ENCODE measurements at places on chromosomes 16 and 17.

DNA sequence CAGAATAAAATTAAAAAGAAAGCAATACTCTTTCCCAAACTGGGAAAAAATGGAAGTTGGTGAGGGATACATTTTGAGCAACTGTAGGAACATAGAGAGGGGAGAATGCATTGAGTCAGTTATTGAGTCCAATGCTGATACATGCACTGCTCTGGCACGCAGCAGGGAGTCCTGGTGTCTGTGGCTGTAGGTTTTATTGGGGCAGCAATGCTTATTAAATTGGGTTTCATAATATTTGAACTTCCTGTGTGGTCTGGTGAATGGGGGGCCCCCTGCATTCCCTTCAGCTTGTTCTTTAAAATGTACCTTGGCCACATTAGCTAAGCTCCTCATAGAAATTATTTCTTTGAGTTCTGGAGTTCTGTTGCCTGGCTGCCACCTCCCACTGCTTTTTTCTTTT, 125.2 kb upstream of the ELAC2 start:
- no peak for DNase-seq

- no peak for DNase-seq
Observed at GRCh38 chr17:9825641-9826150, at the start of gene GLP2R. TSS of gene GLP2R (plus strand) at chr17:9825924. CDS start at chr17:9826064, 140 bp downstream.

- DNase-seq: no peak
Observed at GRCh38 chr16:21222495-21223337, 10.8 kb upstream of the ANKS4B start.

- no peak for DNase-seq
Observed at GRCh38 chr17:81551458-81552243, 502 bp downstream of the FAAP100 start.

GRCh38 chr17:19461116-19461515, 50.1 kb downstream of the RNF112 start:
- DNase-seq: no peak

DNA sequence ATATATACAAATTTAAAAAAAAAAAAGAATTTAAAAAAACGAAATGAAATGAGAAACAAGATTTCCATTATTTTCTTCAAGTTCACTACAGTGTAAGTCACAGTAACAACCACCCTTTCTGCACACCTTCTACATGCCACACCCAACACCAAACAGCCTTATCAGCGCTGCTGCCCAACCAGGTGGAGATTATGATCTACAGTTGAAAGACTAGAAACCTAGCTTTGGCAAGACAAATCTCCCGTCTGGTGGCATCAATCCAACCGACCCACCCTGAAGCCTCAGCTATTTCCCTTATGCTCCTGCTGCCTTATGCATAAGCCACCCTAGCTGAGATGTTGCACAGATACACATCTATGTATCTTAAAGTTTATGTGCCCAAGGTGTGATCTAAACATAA, 60.8 kb downstream of the PARN start:
- no peak for DNase-seq

GRCh38 chr16:8727131-8727806, 52.9 kb downstream of the ABAT start:
- no peak for DNase-seq

- DNase-seq: no peak
Observed at GRCh38 chr16:61233713-61234112, 802.5 kb downstream of the CDH8 start.

- DNase-seq: peak; percentile 69
Observed at GRCh38 chr17:7932483-7932891, 481 bp downstream of the CNTROB start.

- no peak for DNase-seq
Observed at GRCh38 chr16:86570558-86571529, 4.2 kb downstream of the FOXC2 start.

DNA sequence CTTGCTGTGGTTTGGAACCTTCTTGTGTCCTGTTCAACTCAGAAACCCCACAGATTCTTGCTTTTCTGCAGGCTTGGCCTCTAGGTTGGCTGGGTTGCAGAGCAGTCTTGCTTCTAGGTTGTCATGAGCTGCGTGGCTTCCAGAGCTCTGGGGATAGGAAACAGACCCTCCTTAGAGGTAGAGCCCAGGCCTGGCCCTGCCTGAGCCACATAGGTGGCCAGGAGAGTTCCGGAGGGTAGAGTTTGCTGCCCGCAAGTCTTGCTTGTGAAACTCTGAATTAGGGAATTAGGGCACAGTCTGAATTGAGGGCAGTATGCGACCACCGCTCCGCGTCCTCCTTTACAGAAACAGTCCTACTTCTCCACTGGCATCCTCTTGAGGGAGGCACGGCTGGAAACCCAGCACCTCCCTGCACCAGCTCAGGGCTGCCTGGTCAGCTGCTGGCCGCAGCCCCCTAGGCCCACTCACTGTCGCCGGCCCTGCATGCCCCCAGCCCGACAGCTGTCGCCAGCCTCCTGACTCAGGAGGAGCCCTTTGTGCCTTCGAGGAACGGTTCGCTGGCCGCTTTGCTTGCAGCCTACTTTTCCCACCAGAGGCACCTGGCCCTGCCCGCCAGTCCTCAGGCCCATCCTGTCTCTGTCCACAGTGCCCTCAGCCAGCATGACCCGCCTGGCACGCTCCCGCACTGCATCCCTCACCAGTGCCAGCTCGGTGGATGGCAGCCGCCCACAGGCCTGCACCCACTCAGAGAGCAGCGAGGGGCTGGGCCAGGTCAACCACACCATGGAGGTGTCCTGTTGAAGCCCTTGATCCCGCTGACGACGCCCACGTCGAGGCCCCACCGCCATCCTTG, 4.3 kb upstream of the SETD6 start:
- DNase-seq: no peak

- DNase-seq: no peak
Observed at GRCh38 chr16:51565184-51565583, 414.1 kb upstream of the SALL1 start.

GRCh38 chr17:1045456-1045855, 48.5 kb downstream of the TIMM22 start:
- no peak for DNase-seq

DNA sequence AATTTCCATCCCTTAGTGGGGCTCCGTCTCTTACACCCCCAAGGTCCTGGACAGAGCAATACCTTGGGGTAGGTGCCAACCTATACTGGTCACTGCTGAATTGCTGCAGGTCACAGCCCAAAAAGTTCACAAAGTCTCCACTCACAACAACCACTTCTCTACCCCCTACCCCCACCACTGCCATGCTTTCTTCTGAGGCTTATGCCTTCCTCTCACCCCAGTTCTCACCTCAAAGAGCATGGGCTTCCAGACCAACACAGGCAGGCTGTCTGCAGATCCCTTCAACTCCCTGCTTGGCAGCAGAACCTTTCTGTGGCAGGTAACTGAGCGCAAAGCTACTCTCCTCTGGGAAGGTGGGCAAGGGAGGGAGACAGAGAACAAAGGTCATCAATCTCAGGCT, 35.5 kb downstream of the C16orf78 start:
- DNase-seq: no peak
